Progenitor cell of endocrine pancreas (in vitro differentiated cells): ENCODE measurements at places on chromosomes 7 and 10. TPM values are rescaled to one million over a fixed set of nuclear protein-coding genes. Genes with fewer than 3 reads are reported as not detected.

GDF10 gene
- not detected in 2 replicates for total RNA-seq

DNA sequence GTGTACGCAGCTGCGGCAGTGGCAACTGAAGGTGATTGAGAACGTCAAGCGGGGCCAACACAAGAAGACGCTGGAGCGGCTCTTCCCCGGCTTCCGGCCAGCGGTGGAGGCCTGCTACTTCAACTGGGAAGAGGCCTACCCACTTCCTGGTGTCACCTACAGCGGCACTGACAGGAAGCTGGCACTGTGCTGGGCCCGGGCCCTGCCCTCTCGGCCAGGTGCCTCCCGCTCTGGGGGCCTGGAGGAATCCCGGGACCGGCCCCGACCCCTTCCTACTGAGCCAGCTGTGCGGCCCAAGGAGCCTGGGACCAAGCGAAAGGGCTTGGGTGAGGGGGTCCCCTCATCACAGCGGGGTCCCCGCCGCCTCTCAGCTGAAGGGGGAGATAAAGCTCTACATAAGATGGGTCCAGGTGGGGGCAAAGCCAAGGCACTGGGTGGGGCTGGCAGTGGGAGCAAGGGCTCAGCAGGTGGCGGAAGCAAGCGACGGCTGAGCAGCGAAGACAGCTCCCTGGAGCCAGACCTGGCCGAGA, 6.5 kb downstream of the ZSWIM8 start:
- H3K36me3 ChIP-seq = peaks cover 20% of the 10 kb centered on the region
- no peak overlapping the region for H3K27ac ChIP-seq
- H3K27me3 ChIP-seq = no peaks in the 10 kb centered on the region
- no peak for DNase-seq
- H3K4me3 ChIP-seq = no peak overlapping the region

MYH16 gene
- not detected in 2 replicates for total RNA-seq

DNA sequence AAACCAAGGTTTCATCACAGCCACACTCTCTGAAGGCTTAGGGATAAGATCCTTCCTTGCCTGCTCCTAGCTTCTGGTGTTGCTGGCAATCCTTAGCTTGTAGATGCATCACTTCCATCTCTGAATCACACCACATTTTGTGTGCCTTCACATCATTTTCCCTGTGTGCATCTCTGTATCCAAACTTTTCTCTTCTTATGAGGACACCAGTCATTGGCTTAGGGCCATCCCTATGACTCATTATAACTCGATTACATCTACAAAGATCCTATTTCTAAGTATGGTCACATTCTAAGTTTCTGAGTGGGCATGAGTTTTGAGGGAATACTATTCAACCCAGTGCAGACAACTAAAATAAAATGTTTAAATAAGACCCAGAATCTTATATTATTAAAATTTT, 121.7 kb downstream of the C7orf25 start:
- H3K27ac ChIP-seq = no peak overlapping the region
- H3K4me1 ChIP-seq = no peaks in the 10 kb centered on the region
- DNase-seq = no peak
- no peak overlapping the region for H3K4me3 ChIP-seq
